Substantia nigra (tissue), 51 donors: ENCODE measurements at places on chromosomes 3 and 15.

- DNase-seq: no peak
These were observed 23.5 kb downstream of the KIF9 start for GRCh38 chr3:47259114-47259513.

DNA sequence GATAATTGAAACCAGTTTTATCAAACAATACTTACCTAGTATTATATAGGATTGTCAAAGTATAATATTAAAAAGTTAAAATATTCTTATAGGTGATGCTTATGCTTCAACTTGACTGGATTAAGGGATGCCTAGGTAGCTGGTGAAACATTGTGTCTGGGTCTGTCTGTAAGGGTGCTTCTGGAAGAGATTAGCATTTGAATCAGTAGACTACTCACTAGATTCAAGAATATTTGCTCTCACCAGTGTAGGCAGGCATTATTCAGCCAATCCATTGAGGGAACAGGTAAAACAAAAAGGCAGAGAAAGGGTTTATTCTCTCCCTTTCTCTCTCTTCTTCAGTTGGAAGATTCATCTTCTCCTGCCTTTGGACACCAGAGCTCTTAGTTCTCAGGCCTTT lies 486.8 kb upstream of the GOLIM4 start:
- DNase-seq: no peak

- no peak for DNase-seq
These were observed 95.7 kb downstream of the NSUN3 start for GRCh38 chr3:94158512-94158911.

DNA sequence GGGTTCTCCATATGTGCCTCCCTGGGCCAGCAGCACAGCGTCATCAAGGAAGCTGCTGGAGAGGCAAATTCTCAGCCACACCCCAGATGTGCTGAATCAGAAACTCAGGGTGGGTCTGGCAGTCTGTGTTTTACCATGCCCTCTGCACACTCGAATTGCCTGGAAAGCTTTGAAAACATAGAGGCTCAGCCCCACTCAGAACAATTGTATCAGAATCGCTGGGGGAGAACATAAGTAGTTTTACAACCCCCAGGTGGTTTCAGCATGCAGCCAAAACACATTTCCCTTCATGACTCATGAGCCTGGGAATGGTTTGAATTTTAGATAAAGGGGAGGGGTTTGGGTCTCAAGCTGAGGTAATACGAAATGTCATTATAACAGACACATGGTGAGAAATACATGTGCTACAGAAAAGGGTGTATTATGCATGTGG lies 9.6 kb downstream of the TGM4 start:
- no peak for DNase-seq

DNA sequence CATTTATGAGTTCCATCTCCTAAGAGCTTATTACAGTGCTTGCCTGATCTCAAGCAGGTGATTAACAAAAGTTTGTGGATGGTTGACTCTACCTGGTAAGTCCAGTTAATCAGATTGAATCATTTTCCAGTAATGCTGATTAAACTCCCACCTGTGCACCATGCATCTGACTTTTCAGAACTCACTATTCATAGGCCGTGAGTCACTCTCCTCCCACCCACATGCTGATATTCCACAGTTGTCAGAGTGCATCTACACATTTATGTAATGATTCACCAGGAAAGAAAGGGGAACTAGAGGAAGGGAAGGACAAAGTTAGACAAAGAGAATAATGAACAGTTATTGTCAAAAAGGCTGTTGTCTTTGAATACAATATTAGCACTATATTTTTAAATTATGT lies 106.2 kb upstream of the UBE3A start:
- no peak for DNase-seq

GRCh38 chr3:139113993-139114375 lies 69.3 kb upstream of the PRR23C start:
- DNase-seq: no peak

- DNase-seq: no peak
These were observed 719.7 kb upstream of the BCHE start for GRCh38 chr3:166556955-166557354.

- DNase-seq: no peak
These were observed 5.7 kb downstream of the DUT start for GRCh38 chr15:48336940-48337339.

DNA sequence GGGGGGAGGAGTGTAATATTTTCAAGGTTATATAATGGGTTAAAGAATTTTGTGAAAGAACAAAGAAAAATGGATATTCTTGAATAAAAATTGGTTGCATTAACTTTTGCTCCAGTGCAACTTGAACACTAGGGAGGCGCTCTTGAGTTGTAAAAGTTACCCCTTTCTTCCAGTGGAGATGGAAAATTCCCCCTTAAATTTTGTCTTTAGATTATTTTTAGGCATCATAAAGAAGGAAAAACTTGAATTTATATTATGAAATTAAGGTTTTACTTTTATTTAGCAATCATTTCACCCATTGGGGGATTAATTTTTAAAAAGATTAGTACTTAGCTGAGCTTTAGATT lies 550 bp upstream of the CHD2 start:
- DNase-seq: no peak

GRCh38 chr3:11558002-11558401 lies 85.7 kb downstream of the VGLL4 start:
- DNase-seq: no peak

DNA sequence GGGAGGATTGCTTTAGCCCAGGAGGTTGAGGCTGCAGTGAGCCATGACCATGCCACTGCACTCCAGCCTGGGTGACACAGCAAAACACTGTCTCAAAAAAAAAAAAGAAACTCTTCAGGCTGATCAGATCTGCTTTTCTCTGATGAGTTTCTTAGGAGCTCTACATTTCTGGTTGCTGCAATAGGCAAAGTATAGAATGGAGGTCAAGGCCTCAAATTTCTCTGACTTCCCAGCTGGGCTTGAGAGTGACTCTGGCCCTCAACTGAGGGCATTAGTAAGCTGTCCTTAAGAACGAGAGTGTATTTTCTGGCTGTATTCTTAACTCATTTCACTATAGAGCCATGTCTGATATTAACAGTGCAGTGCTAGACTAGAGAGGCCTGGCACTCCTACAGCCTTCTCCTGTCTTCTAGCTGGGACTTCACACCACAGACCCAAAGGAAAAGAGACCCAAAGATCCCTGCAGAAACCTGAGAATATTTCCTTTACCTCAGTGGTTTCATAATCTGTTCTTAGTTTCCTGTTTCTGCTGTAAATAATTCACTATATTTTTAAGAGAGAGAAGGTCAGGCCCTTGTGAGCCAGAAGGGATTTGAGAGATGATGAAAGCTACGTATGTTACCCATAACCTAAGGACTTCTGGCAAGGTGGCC lies 2.0 kb upstream of the NR1I2 start:
- no peak for DNase-seq

DNA sequence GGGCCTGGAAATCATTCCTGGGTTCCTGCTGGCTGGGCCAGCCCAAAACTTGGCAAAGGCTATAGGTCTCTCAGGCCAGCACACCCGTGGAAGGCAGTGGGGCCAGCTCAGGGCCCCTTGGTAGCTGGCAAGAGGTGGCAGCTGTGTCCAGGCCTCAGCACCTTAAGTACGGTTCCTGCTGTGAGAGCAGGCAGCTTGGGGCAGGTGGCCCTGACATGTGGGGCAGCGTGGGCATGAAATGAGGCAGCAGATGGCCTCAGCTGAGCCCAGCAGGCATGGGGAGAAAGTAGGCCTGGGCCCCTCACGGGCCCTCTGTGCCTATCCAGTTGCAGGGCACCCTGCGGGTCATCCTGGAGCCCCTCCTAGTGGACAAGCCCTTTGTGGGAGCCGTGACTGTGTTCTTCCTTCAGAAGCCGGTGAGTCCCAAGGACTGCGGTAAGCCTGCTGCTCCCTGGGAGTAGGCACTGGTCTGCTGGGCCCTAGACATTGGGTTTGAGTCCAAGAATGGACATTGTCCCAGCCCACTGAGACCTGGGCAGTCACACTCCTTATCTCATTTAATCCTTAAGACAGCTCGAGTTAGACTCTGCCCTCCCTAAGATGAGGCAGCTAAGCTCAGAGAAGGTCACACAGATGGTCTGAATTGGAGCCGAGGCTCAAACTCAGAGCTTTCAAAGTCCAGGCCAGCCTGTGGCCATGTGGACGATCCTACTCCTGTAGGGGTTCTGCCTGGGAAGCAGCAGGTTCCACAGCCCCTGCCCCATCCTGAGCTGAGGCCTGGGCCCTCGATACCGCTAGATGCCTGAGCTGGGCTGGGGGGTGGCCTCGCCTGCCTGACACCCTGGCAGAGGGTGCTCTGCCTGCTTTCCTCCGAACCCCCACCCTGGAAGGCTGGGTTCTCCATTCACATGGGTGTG lies 25.5 kb downstream of the ESYT3 start:
- DNase-seq: no peak

DNA sequence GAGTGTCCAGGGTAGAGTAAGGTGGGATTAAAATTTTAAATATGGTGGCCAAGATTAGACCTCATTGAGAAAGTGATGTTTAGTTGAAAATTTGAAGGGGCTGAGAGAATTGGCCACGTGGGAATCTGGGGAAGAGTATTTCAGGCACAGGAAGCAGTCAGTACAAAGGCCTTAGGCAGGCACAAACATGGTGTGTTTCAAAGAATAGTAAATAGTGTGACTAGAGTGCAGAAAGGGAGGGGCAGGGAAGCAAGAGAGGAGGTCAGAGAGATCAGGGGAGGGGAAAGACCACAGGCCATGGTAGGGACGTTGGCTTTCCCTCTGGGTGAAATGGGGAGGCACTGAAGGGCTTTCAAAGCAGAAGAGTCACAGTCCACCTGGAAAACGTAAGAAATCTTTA lies 36.6 kb upstream of the POMGNT2 start:
- DNase-seq: no peak

DNA sequence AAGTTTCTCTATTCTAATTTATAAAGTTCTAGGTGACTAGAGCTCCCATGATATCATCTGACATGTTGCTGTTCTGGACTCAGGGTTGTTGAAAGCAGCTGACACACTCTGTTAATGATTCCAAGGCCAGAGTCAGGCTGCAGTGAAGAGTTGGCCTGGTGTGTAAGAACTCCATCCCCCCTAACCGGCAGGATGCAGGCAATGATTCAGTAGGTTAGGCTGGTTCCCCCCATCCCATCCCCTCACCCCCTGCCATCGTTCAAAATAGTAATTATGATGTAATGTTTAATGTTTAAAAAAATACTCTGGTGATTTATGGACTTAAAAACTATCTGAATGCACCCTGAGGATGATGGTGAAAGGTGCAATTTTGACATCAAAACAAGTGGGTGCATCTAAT lies 4.6 kb upstream of the TRIM71 start:
- no peak for DNase-seq

GRCh38 chr3:100693225-100693624 lies 16.1 kb upstream of the TFG start:
- no peak for DNase-seq

- DNase-seq: no peak
These were observed 138.9 kb upstream of the SLC7A14 start for GRCh38 chr3:170724599-170725280.

GRCh38 chr3:18951333-18951732 lies 197.0 kb upstream of the KCNH8 start:
- DNase-seq: no peak

GRCh38 chr3:186477876-186478275 lies 66.3 kb downstream of the CRYGS start:
- DNase-seq: no peak
